ENCODE measurements at places on chromosomes 16 and 17. TPM values are rescaled to one million over a fixed set of nuclear protein-coding genes. Genes with fewer than 3 reads are reported as not detected.

GRCh38 chr17:42562388-42563142 lies 617 bp downstream of the COASY start:
- DNase-seq: peak; percentile 65

GRCh38 chr17:31095236-31096105 lies 694 bp downstream of the NF1 start:
- DNase-seq: peak; percentile 78

DNA sequence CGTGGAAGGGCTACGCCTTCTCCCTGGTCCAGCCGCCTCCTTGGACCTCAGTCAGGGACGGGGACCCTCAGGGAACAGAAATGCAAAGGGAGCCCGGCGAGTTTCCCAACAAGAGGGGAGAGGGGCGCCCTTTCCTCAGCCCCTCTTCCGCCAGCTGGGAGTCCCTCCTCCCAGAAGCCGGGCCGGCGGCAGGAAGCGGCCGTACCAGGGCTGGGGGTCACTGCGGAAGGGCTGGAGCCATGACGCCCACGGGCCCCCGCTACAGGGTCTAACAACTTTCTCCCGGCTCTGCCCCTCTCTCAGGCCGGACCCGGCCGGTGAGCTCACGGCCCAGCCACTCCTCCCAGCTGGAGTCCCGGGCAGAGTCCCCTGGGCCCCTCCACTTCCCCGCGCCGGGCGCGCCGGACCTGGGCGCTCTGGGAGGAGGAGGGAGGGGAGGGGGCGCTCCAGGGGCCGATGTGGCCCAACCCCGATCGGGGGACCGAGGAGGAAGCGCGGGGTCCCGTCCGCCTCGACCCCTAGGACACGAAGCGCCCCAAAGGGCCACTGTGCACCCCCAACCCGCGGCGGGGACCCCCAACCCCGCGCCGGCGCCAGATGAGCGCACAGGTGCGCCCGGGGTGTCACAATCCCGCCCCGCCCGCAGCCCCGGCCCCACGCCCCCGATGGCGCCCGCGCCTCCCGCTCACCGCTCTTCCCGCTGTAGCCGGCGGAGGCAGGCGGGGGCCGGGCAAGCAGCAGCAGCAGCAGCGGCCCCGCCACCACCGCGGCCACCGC lies 578 bp downstream of the PGAP6 start:
- peak; percentile 47 for DNase-seq

LITAFD gene
- not detected for total RNA-seq

TBC1D24 gene
- 18.7 TPM for total RNA-seq

- DNase-seq: no peak
Measured at GRCh38 chr16:400061-400591, 1.6 kb upstream of the DECR2 start.

NAGS gene
- 1.8 TPM for total RNA-seq

All from GM23248 (cell line).